Stimulated activated CD8-positive, alpha-beta memory T cell treated with anti-CD3 and anti-CD28 coated beads, Interleukin-2, amount 100 ng/mL, for 48 hours (primary cell): ENCODE measurements at places on chromosomes 1 and 21.
A peak's percentile ranks its signal among the peaks of the same experiment; 100 is the strongest.

- no peak for DNase-seq
Observed at GRCh38 chr21:37237764-37238163, 29.4 kb downstream of the VPS26C start.

DNA sequence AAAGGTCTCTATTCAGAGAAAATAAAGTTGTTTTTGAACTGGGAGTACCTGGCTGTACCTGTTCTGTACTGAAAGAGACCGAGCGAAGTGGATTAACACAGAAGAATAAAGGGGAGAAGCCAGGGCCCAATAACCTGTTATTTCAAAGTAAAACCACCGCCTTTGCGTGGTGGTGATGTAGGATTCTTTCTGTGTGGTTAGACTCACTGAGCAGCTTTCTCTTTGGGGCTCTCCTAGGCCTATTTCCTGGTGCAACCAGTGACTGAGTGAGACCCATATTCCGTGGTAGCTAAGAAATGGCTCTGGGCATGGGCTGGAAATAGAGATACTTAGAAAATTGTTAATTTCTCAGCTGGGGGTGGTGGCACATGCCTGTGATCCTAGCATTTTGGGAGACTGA is 99.9 kb downstream of the XCL2 start:
- DNase-seq = no peak

- DNase-seq = no peak
Observed at GRCh38 chr1:95806171-95806570, 572.2 kb downstream of the RWDD3 start.

DNA sequence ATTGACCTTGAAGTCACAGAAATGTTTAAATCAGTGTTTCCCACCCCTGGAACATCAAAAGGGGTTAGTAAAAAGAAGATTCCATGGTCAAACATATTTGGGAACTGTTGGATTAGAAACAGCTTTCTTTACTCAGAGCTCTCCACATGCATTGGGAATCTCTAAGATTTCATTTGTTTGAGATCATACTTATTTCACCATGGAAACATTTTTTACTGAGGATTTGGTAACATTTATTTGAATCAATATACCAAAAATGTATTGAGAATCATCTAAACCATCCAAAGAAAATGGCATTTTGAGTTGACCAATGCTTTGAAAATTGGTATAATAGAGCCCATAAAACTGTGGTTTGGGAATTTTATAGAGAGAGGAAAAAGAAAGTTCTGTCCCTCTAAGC is 25.3 kb downstream of the NGF start:
- no peak for DNase-seq

GRCh38 chr1:82177192-82177591 is 376.5 kb downstream of the ADGRL2 start:
- DNase-seq = no peak

GRCh38 chr1:24191860-24192259 is 4.8 kb upstream of the IFNLR1 start:
- peak; percentile 20 for DNase-seq
